ENCODE measurements at places on chromosomes 3 and 15.
A peak's percentile ranks its signal among the peaks of the same experiment; 100 is the strongest.

GRCh38 chr3:188220988-188221818, 67.2 kb downstream of the LPP start:
- no peak for DNase-seq

- DNase-seq: no peak
Measured at GRCh38 chr15:73981761-73982221, 10.3 kb downstream of the STOML1 start.

DNA sequence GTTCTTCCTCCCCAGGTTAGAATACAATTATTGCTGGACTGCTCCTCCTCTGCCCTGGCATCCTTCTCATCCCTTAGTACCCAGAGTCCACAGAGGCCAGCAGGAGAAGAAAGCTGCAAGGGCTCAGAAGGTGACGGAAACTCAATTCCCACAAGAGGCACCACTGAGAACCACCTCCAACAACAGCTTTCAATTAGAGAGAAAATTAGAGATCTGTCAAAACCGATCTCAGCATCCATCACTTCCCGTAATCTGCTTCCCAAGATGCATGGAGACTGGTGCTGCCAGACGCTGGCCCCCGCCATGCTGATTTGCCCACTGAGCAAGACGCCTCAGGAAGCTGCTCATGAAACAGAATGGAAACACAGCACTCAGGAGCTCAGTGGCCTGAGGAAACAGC, 135.0 kb upstream of the PRICKLE2 start:
- DNase-seq: no peak

- DNase-seq: no peak
Measured at GRCh38 chr3:146159616-146160320, 1.2 kb downstream of the PLOD2 start.

DNA sequence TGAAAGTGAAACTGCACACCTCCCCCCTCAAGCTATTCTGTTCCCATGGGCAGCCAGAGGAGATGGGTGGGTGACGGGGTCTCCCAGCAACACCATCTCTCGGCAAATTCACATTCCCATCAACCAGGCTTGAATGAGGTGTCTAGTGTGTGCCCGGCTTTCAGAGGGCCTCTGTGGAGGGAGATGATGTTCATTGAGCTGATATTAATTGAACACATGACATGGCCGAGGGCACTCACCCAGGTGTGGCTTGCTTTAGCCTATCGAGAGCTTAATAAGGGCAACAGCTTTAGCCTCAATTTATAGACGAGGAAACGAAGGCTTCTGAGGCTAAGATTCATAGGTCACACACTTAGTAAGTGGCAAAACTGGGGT, 288.0 kb downstream of the UACA start:
- DNase-seq: no peak

GRCh38 chr3:195762611-195763010, 41.8 kb downstream of the MUC20 start:
- DNase-seq: no peak

DNA sequence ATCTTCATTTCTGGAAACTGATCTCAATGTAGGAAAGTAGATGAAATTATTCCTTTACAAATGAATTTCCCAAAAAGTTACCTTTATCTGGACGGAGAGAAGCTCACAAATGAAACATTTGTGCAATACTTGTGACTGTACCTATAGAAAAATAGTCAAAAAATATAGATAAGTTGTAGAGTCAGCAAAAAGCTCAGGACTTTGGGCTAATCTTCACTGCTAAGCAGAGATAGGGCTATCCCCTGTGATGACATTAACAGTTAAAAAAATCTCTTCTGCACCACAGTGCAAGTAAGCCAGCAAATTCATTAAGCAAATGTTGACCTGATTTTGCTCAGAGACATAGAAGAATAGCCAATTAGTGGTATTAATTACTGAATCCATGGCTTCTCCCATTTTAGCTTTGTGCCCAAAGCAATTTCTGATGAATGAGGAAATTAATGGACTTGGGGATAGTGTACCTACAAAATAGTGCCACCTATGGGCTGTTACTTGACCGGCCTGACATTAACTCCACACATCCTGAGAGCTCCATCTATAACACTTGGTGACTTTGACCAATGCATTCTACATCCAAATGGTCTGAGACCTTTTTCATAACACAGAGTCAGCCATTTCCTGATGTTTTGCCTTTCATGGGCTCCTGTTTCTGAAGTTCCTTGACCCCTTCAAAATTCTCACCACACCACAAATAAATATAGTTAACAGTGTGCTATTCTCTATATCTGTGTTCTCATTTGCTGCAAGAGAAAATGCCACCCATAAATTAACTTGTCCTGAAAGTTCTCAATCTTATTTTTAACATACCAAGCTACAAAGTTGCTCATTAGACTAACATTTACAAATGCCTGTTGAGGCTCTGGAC, 105.0 kb downstream of the SSR3 start:
- DNase-seq: peak; percentile 26

DNA sequence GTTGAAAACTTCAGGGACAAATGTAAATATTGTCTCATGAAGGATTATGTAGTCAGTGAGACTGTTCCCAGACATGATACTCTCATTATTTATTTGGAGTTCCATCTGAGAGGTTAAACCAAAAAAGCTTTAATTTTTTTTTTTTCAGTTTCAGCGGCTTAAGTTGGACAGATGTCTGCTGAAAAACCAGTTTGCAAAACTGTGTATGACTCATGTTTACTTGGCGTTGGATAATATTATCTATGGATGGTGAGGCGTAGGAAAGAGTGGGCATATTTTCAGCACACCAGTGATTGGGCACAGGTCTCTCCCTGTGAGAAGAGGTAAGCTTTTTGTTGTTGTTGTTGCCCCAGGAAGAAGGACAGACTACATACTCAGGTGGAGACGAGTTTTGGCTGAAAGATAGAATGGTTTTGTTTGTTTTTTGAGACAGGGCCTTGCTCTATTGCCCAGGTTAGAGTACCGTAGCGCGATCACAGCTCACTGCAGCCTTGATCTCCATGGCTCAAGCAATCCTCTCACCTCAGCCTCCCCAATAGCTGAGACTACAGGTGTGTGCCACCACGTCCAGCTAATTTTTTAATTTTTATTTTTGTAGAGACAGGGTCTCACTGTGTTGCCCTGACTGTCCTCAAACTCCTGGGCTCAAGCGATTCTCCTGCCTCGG, 16.4 kb upstream of the ANXA2 start:
- no peak for DNase-seq

- DNase-seq: no peak
Measured at GRCh38 chr3:195073866-195074860, 196.8 kb downstream of the XXYLT1 start.

- no peak for DNase-seq
Measured at GRCh38 chr15:67158367-67158766, 93.0 kb downstream of the SMAD3 start.

GRCh38 chr3:65376426-65376825, 662.3 kb downstream of the MAGI1 start:
- no peak for DNase-seq

DNA sequence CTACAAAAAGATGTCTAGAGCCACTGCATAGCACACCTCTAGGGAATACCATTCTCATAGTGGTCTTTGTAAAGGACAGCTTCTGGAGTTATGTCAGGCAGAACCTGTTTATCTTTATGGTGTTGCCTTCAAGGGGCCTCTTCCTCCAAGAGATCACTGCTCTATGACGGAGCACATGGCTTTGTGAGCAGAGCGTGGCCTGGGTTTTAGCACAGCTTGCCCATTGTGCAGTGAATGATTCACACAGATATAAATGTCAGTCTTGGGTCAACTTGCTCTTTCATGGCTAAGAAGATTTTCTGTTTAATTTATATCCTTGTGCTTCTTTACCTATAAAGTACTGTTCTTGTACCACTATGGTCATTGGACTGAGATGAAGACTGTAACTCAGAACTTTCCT, 41.5 kb upstream of the RBMS3 start:
- no peak for DNase-seq

GRCh38 chr3:127628788-127629466, at the start of gene PODXL2:
Gene PODXL2, plus strand, starts transcription at chr3:127629185. Its CDS starts 35 bp downstream, at chr3:127629220.
- peak; percentile 10 for DNase-seq

GRCh38 chr3:24812116-24812515, 317.5 kb upstream of the THRB start:
- no peak for DNase-seq

- DNase-seq: no peak
Measured at GRCh38 chr3:171229173-171229572, 202.7 kb upstream of the SLC2A2 start.

DNA sequence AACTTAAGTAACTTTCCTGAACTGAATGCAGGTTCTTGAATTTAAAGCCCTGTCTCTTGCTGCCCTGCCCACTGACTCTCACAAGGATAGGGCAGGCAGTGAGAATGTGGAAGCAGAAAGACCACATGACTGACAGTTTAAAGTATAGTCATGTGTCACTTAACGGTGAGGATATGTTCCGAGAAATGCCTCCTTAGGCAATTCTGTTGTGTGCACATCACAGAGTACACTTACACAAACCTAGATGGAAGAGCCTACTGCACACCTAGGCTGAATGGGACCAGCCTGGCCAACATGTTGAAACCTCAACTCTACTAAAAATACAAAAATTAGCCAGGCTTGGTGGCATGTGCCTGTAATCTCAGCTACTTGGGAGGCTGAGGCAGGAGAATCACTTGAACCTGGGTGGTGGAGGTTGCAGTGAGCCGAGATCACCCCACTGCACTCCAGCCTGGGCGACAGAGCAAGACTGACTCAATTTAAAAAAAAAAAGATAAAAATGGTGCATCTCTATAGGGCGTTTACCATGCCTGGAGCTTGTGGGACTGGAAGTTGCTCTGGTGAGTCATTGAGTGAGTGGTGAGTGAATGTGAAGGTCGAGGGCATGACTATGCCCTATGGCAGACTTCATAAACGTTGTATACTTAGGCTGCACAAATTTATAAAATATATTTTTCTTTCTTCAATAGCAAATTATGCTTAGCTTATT, 18.9 kb upstream of the COPG1 start:
- DNase-seq: peak; percentile 53

- no peak for DNase-seq
Measured at GRCh38 chr15:51503003-51503402, 119.6 kb downstream of the DMXL2 start.

- no peak for DNase-seq
Measured at GRCh38 chr15:70701891-70702568, 61.3 kb downstream of the UACA start.

- DNase-seq: no peak
Measured at GRCh38 chr3:70728311-70728710, 415.9 kb upstream of the MDFIC2 start.
